ENCODE measurements at places on chromosomes 6 and 20.

DNA sequence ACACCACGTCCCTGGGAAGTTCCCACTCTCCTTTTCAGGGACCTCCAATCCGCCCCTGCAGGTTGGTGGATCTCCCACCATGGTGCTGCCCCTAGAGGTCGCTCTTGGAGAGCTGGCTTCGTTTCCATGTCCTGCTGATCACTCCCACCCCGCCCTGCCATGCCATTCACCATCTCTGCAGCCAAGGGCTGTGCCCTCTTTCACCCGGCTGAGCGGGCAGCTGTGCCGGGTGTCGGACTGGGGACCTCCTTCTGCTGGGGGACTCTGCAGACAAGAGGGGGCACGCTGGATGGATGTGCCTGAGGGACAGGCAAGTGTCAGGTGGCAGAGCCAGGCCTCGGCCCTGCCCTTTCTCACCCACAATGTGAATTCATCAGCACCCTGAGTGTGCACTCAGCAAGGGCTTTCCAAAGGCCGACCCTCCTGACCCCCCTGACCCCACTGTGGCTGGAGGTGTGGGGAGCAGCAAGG lies 347.0 kb downstream of the CDH4 start:
- no peak for DNase-seq

DNA sequence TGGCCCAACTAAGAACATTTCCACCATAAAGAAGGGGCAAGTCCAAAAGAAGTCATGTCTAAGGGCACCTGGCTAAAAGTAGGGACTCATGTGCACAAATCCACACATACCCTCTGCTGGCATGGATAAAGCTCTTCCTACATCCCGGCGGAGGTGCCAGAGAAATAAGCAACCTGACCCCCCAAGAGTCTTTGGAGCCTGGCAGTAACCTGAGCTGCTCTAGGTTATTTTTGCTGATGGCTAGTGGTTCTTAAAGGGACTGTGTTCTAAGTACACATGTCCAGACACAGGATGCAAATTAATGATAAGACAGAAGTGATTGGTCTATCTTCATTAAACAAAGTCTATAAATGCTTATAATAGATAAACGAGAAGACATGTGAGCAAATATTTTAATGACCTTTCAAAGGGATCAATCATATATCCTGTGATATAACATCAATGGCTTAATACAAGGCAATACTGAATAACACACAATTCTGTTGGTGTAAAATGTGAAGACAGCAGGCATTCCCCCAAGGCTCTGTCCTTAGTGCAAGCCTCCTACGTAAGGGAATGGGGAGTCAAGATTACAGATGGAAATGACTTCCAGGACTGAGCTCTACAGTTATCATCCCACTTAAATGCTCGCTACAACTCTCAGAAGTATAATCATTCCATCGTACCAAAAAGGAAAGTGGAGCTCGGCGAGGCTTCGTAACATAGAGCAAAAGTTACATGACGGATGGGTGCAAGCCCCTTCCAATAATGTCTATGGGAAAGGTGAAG lies 52.5 kb downstream of the HIVEP2 start:
- no peak for DNase-seq

DNA sequence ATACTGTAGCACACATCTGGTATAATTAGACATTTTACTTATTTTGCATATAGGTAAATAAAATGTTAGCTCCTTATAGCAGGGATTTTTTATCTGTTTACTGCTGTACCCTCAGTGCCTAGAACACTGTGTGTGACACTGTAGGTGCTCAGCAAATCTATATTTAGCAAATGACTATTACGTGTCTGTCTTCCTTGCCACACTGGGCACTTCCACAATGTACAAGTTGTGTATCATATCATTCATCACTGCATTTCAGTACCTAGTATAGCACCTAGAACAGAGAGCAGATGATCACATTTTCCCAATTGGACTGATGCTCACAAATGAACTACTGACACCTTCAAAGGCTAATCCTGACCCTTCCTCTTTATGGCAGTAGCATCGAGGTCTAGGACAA lies 115.6 kb downstream of the MYB start:
- DNase-seq: no peak

DNA sequence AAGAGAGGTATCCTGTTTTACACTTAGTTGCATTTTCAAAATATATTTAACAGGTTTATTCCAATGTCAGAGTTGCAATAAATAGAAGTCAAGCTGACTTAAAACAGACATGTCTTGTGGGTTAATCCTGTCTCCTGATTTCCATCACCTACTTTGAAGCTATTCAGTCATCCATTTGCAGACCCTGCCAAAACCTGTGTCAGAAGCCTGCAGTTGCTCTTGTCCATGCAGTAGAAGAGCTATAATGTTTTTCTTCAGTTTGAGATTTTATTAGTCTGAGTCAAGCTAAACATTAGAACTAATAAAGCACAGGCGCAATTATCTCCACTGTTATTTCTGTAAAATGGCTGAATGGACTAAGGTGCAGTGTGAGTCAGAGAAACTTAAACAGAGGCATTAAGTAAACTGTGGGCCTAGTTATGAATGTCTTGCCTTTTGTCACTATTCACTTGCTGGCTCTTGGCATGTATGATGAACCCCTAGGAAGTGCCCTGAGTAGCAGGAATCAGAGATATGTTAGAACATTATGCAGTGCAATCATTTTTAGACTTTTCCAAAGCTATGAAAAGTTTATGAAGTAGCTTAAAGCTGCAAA lies 11.0 kb upstream of the HDGFL1 start:
- no peak for DNase-seq

DNA sequence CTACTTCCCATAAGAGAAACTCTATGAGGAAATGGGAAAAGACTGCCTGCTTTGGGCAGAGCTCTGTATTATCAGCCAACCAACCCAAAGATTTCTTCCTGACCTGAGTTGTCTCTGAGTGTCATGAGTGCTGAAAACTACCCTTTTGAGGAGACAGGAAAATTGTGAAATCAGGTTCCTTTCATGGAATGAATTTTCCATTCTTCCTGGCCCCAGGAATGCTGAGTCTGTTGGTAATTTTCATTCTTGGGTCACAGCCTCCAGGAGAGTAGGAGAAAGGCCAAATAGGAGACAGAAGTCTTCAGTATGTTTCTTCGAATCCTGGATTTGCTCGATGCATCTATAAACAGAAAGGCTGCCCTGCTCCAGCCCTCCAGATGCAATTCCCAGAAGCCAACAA lies 53.6 kb downstream of the SCML4 start:
- no peak for DNase-seq

Measured in cerebellar nuclear complex (tissue), 1 donor.